ENCODE measurements at places on chromosomes 5 and 9. TPM values are rescaled to one million over a fixed set of nuclear protein-coding genes. Genes with fewer than 3 reads are reported as not detected.

MVB12B gene
- total RNA-seq = 10.4 TPM

GRCh38 chr5:95149387-95149786 is 135.5 kb downstream of the MCTP1 start:
- H3K4me3 ChIP-seq = no peak overlapping the region

PCDHGA8 gene
- total RNA-seq = 0.05 TPM

DNA sequence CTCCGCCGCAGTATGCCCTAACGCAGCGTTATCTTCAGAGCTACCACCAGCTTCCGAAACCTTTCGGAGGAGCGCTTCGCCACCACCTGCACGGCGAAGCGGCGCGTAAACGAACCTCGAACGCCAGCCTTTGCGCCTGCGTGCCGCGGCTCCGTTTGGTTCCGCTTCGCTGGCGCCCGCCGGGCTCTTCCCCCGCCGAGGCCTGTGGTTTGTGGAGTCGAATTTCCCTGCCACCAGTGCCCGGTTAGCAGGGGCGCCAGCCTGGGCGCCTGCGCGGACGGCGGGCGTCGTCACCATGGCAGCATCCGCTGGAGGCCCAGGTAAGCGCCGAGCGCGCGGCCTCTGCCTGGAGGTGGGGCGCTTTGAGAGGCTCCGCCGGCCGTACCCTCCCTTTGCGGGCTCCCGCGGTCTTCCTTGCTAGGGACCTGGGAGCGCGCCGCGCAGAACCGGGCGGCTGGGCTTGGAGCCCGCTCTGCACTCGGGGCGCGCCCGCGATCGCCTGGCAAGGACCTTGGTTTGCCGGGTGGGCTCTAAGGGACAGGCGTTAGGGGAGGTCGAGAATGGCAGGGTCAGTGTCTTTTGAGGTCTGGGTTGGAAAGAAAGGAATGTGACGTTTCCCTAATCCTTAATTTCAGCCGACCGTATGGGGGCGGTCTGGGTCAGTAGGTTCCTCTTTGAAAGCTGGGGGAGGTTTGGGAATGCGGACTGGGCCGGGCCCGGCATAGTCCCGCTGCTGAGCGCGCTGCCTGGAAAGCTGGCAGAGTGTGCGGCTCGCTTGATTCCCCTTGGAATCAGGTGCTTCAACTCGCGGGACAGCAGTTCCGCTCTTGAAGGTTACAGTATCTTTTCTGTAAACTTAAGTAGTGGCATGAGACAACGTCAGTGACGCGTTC is at the start of gene FAM151B:
TSS of gene FAM151B (plus strand) at position 272 of the 893 bp plus-strand sequence. CDS start at position 296, 24 bp downstream.
- no peaks in the 10 kb centered on the region for H3K36me3 ChIP-seq
- H3K4me1 ChIP-seq = peaks cover 15% of the 10 kb centered on the region
- peak; percentile 51 for DNase-seq
- peak within 1 kb of the TSS; percentile 21 for H3K27ac ChIP-seq

DNA sequence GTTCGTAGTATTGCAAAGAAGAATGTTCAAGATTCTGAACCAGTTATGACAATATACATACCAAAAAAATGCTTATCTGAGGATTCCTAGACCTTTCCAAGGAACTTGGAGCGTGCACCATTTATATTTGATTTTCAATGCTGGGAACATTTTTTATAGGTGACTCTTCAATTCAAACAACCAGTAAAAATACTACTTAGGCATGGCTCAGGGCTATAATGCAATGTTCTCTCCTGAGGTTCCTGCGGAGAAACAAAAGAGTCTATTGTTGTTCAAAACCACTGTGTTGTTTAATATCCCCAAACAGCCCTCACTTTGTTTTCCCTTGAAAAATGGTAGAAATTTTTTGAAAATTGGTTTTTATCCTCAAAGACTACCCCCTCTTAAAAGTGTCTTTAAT is 335.7 kb upstream of the IZUMO3 start:
- no peak for DNase-seq
- H3K36me3 ChIP-seq = no peaks in the 10 kb centered on the region
- no peaks in the 10 kb centered on the region for H3K27me3 ChIP-seq
- no peaks in the 10 kb centered on the region for H3K4me1 ChIP-seq
- no peak overlapping the region for H3K4me3 ChIP-seq

DNA sequence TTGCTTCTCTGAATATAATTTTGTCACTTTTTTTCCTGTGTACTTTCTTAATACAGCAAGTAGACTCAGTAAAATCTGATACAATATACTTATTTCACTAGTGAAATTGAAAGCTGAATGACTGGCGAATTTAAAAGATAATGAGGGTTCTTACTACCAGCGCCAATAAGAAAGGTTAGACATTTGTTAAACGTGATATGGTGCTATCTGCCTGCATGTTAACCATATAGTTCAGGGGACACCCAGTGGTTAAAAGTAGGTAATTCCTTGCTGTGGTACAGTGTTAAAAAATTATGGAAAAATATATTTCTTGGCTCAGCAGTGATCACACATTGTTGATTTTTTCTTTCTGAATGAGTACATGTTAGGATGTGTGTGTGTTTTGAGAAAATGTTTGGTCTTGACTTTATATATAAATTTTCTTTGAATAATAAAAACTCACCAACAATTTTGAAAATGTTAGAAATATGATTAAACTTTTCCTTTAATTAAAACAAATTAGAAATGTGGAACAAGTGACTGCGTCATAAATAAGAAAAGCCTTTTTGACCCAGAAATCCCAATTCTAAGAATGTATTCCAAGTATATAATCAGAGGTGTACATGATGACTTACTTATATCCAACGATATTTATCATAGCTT is 25.8 kb downstream of the CAST start:
- H3K27me3 ChIP-seq = no peaks in the 10 kb centered on the region
- H3K4me1 ChIP-seq = peaks cover 28% of the 10 kb centered on the region
- DNase-seq = no peak
- peaks cover 5% of the 10 kb centered on the region for H3K36me3 ChIP-seq
- H3K27ac ChIP-seq = peak overlapping the region; percentile 86

GRCh38 chr9:125126019-125126746 is 17.1 kb downstream of the SCAI start:
- H3K27ac ChIP-seq = peak overlapping the region; percentile 79
- H3K4me1 ChIP-seq = peaks cover 11% of the 10 kb centered on the region
- peak overlapping the region; percentile 76 for H3K4me3 ChIP-seq
- peak; percentile 44 for DNase-seq

DNA sequence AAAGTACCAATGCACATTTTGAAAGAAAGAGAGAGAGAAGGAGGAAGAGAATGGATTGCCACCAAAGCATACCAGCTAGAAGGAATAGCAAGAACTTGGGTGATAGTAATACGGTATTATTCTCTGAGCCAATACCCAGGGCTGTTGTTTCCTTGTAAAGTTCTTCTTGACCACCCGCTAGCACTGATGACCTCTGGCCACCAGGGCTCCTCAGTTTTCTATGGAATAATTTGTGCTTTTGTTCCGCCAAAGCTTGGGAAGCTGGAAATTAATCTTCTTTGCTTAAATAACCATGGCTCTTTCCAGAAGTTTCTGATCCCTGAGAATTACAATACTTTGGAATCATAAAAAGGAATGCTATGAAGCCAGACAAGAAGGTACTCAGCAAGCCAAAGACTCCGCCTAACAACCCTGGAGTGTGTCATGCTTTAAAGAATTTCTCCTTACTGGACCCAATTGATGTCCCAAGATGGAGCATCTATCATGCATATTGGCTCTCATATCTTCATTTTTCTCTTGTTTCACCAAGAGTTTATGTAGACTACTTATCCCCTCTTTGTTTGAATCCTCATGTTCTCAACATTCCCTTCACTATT is 29.8 kb downstream of the OR2K2 start:
- no peak overlapping the region for H3K4me3 ChIP-seq
- no peak overlapping the region for H3K27ac ChIP-seq
- peaks cover 14% of the 10 kb centered on the region for H3K27me3 ChIP-seq
- no peaks in the 10 kb centered on the region for H3K4me1 ChIP-seq

DNA sequence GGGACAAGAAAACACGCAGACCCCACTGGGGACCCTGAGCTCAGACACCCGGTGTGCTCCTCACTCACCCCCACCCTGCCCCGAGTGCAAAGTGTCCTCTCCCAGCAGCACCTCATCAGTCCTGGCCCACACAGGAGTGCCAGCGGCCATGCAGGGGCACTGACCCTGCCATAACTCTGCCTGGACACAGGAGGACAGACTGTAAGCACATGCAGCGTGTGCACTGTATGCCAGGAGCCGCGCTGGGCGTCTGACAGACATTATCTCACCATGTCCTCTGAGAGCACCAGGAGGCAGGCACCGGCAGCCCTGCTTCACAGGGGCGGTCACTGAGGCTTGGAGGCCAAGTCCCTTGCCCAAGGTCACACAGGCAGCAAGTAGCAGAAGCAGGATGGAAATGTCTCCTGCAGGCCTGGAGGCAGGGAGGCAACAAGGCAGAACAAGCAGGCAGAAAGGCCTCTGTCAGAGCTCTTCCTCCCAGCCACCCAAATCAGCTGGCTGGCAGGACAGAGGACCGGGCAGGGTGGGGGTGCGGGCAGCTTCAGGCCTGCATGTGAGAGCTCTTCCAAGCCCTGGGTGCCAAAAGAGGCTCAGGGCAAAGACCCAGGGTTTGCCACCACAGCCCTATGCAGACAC is 8.4 kb downstream of the EEIG1 start:
- H3K4me1 ChIP-seq = peaks cover 88% of the 10 kb centered on the region
- DNase-seq = no peak
- peak overlapping the region; percentile 97 for H3K4me3 ChIP-seq

DNA sequence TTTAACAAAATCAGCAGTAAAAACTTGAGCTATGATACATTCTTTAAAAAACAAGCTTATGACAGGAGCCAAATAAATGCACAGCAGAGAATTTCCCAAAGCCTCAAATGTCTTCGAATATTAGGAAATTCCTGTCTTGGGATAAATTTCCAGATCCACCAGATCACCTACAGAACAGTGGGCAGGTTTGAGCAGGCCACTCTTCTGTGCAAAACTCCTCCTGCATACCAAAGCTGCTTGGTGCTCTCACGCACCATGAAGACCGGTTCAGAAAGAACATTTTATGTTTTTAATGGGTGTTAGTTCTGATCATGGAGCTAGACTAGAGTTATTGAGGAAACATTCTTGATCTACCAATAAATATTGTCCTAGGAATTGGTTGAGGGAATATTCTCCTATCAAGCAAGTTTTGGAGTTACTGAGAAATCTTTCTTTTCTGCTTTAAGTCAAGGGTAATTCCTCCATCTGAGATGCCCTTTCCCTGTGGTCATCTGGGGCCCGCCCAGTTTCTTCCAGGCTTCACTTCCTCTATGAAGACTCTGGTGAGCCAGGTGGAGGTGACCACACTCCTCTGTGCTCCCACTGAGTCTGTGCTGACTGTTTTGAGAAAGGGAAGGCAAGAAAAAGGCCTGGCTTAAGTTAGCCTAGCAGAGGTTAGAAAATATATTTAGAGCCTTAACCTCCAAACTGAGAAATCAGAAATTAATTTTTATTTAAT is 17.9 kb downstream of the TNFSF15 start:
- no peaks in the 10 kb centered on the region for H3K36me3 ChIP-seq
- no peak for DNase-seq
- H3K4me1 ChIP-seq = peaks cover 5% of the 10 kb centered on the region
- no peak overlapping the region for H3K4me3 ChIP-seq
- H3K27me3 ChIP-seq = no peaks in the 10 kb centered on the region

PCDHA9 gene
- not detected for total RNA-seq

LCN1 gene
- total RNA-seq = not detected

DNA sequence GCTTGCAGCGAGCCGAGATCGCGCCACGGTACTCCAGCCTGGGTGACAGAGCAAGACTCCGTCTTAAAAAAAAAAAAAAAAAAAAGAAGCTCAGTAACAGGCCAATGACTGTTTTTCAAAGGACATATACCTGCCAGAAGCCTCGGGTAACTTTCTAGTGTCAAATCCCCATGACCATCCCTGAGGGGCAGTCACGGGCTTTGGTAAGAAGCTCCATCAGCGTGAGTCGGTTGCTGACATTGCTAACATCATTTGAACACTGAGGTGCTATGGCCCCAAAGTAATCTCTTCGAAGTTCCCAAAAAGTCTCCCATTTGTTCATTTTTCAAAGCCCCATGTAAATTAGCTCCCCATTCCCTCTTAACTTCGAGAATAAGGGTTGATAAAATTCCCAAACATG is 11.6 kb downstream of the NAIP start:
- no peaks in the 10 kb centered on the region for H3K4me1 ChIP-seq
- no peaks in the 10 kb centered on the region for H3K27me3 ChIP-seq
- no peak for DNase-seq

- H3K4me1 ChIP-seq = peaks cover 6% of the 10 kb centered on the region
- H3K4me3 ChIP-seq = no peak overlapping the region
- no peak for DNase-seq
- no peaks in the 10 kb centered on the region for H3K36me3 ChIP-seq
Observed at GRCh38 chr5:112329419-112330090, 89.5 kb downstream of the EPB41L4A start.

SPATA31D4 gene
- not detected for total RNA-seq

GRCh38 chr5:9698841-9699240 is 68.7 kb upstream of the TAS2R1 start:
- no peaks in the 10 kb centered on the region for H3K36me3 ChIP-seq
- no peak overlapping the region for H3K4me3 ChIP-seq
- no peak overlapping the region for H3K27ac ChIP-seq
- no peaks in the 10 kb centered on the region for H3K27me3 ChIP-seq

GLRA1 gene
- not detected for total RNA-seq

- no peaks in the 10 kb centered on the region for H3K36me3 ChIP-seq
- no peak overlapping the region for H3K27ac ChIP-seq
- no peaks in the 10 kb centered on the region for H3K27me3 ChIP-seq
- peaks cover 2% of the 10 kb centered on the region for H3K4me1 ChIP-seq
- H3K4me3 ChIP-seq = no peak overlapping the region
Observed at GRCh38 chr5:168353216-168353957, 61.9 kb downstream of the WWC1 start.

SMIM33 gene
- total RNA-seq = 0.13 TPM

GRCh38 chr9:87513880-87514535 is 16.3 kb downstream of the DAPK1 start:
- no peaks in the 10 kb centered on the region for H3K36me3 ChIP-seq
- no peaks in the 10 kb centered on the region for H3K4me1 ChIP-seq
- DNase-seq = no peak
- no peak overlapping the region for H3K4me3 ChIP-seq
- peaks cover 24% of the 10 kb centered on the region for H3K27me3 ChIP-seq

DNA sequence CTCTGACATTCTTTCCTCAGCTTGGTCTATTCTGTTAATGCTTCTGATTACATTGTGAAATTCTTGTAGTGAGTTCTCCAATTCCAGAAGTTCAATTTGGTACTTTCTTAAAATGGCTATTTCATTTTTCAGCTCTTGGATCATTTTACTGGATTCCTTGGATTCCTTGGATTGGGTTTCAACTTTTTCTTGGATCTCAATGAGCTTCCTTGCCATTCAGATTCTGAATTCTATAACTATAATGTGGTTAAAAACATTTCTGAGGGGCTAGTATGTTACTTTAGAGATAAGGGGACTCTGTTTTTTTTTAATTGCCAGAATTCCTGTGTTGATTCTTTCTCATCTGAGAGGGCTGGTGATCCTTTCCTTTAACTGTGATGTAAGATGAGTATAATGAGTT is 136.4 kb downstream of the MCTP1 start:
- H3K27ac ChIP-seq = no peak overlapping the region
- H3K4me1 ChIP-seq = no peaks in the 10 kb centered on the region
- no peaks in the 10 kb centered on the region for H3K36me3 ChIP-seq
- H3K4me3 ChIP-seq = no peak overlapping the region

GTF3C5 gene
- total RNA-seq = 38.9 TPM

- peak overlapping the region; percentile 70 for H3K27ac ChIP-seq
- peaks cover 10% of the 10 kb centered on the region for H3K4me1 ChIP-seq
- H3K4me3 ChIP-seq = no peak overlapping the region
- no peak for DNase-seq
- no peaks in the 10 kb centered on the region for H3K36me3 ChIP-seq
Observed at GRCh38 chr5:178325679-178326373, 93.2 kb upstream of the PHYKPL start.

- no peak overlapping the region for H3K27ac ChIP-seq
- H3K36me3 ChIP-seq = no peaks in the 10 kb centered on the region
- DNase-seq = no peak
- H3K4me1 ChIP-seq = no peaks in the 10 kb centered on the region
- H3K27me3 ChIP-seq = no peaks in the 10 kb centered on the region
- no peak overlapping the region for H3K4me3 ChIP-seq
Observed at GRCh38 chr5:117594166-117594565, 1019.5 kb upstream of the SEMA6A start.

Data from T-helper 17 cell (primary cell).